Heart right ventricle (tissue), 16 donors: ENCODE measurements at places on chromosomes 5 and 9. TPM values are rescaled to one million over a fixed set of nuclear protein-coding genes. Genes with fewer than 3 reads are reported as not detected.

Gene ZNF483
- 9.8 TPM for total RNA-seq

- H3K4me1 ChIP-seq, result no peaks in the 10 kb centered on the region
- no peak for DNase-seq
- no peak overlapping the region for H3K27ac ChIP-seq
- peaks cover 11% of the 10 kb centered on the region for H3K27me3 ChIP-seq
- H3K4me3 ChIP-seq, result no peak overlapping the region
Measured at GRCh38 chr9:87991151-87991870, 17.0 kb upstream of the CDK20 start.

GRCh38 chr9:108812396-108813025 is 43.3 kb downstream of the ACTL7B start:
- H3K27ac ChIP-seq, result no peak overlapping the region
- DNase-seq, result no peak
- H3K4me3 ChIP-seq, result no peak overlapping the region
- H3K27me3 ChIP-seq, result no peaks in the 10 kb centered on the region

DNA sequence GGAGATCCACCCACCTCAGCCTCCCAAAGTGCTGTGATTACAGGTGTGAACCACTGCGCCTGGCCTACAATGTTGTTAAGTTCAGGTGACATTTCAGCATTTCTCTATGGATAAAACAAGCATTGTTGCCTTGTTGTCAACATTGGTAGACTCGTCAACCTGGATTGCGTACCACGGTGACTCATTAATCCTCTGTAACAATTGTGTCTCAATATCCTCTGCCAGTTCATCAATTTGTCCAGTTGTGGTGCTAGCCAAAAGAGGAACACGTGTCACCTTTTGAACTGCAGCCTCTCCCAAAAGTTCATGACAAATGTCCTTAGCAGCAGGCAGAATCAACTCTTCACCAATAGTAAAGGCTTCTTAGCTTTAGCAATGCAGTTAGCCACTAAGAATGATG is 46.3 kb upstream of the LARP1 start:
- H3K27ac ChIP-seq, result no peak overlapping the region
- H3K36me3 ChIP-seq, result no peaks in the 10 kb centered on the region
- no peak for DNase-seq
- H3K4me3 ChIP-seq, result no peak overlapping the region
- H3K4me1 ChIP-seq, result peaks cover 11% of the 10 kb centered on the region

Gene ENTREP1
- 40.5 TPM for total RNA-seq

GRCh38 chr5:176405656-176406435 is 10.5 kb downstream of the CLTB start:
- no peaks in the 10 kb centered on the region for H3K27me3 ChIP-seq
- peaks cover 50% of the 10 kb centered on the region for H3K4me1 ChIP-seq
- no peak for DNase-seq
- H3K27ac ChIP-seq, result no peak overlapping the region
- H3K4me3 ChIP-seq, result no peak overlapping the region

- H3K36me3 ChIP-seq, result no peaks in the 10 kb centered on the region
- no peak for DNase-seq
- no peaks in the 10 kb centered on the region for H3K4me1 ChIP-seq
Measured at GRCh38 chr9:11135851-11136250, 523.0 kb upstream of the PTPRD start.

DNA sequence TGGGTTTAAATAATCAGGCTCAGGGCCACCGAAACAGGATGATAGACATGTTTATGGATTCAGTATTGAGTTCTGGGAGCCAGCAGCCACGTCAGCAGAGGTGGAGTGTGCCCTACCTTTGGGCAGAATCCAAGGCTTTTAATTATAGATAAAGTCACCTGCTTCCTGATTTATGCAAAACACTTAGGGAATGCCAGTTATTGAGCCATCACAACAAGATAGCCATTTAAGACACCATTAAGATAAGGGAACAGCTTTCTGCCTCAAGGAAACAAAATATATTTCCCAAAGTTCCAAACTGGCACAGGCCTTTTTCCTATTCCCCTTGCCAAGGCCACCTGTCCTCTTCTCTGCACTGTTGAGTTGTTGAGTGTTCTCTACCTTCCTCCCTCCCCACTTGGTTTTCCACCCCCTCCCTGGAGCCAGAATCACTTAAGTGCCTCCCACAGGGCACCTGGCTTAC is 2.4 kb downstream of the CCL28 start:
- peaks cover 3% of the 10 kb centered on the region for H3K4me1 ChIP-seq
- H3K4me3 ChIP-seq, result no peak overlapping the region
- no peak for DNase-seq
- no peaks in the 10 kb centered on the region for H3K36me3 ChIP-seq

GRCh38 chr5:42951293-42951840 is 88.8 kb downstream of the ANXA2R start:
- H3K4me3 ChIP-seq, result peak overlapping the region; percentile 40
- H3K4me1 ChIP-seq, result peaks cover 44% of the 10 kb centered on the region
- peak overlapping the region; percentile 93 for H3K27ac ChIP-seq
- peak; percentile 50 for DNase-seq
- H3K27me3 ChIP-seq, result peaks cover 90% of the 10 kb centered on the region

Gene ARHGEF28
- 1.1 TPM for total RNA-seq

GRCh38 chr9:2418619-2419018 is 203.0 kb upstream of the VLDLR start:
- no peak overlapping the region for H3K27ac ChIP-seq
- no peaks in the 10 kb centered on the region for H3K36me3 ChIP-seq
- peaks cover 9% of the 10 kb centered on the region for H3K4me1 ChIP-seq

DNA sequence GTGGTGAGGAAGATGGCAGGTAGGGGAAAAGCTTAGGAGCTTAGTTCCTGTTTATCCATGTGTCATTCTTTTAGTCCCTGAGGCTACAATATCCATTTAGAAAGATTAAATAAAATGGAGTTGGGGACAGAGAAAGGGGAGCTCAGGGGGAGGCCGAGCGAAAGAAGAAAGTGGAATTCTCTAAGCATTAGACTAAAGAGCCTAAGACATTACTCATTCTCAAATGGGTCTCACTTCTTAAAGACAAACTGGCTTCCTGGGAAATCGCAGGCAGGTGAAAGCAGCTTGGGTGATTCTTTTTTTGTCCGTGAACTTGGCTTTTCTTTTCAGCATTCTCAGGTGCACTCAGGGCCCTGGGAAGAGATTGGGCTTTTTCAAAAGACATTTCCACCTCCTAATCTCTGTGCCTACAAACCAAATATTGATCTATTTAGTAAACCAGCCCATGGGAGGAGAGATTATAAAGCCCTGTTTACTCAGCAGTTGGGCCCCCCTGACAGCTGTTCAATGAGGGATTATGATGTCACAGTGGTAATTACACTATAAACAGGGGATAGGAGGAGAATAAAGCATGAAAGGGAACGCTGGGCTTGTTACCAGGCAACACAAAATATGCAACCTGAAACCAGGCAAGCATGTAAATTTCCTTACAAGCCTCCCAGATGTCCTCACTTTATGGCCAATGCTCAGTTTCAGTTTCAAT is 584.0 kb downstream of the ACTL7B start:
- no peak for DNase-seq
- H3K27ac ChIP-seq, result no peak overlapping the region
- no peak overlapping the region for H3K4me3 ChIP-seq
- peaks cover 9% of the 10 kb centered on the region for H3K4me1 ChIP-seq
- no peaks in the 10 kb centered on the region for H3K36me3 ChIP-seq

- no peaks in the 10 kb centered on the region for H3K36me3 ChIP-seq
- no peak overlapping the region for H3K4me3 ChIP-seq
- H3K4me1 ChIP-seq, result no peaks in the 10 kb centered on the region
- H3K27me3 ChIP-seq, result no peaks in the 10 kb centered on the region
- H3K27ac ChIP-seq, result no peak overlapping the region
Measured at GRCh38 chr5:7597059-7597642, 201.2 kb downstream of the ADCY2 start.

DNA sequence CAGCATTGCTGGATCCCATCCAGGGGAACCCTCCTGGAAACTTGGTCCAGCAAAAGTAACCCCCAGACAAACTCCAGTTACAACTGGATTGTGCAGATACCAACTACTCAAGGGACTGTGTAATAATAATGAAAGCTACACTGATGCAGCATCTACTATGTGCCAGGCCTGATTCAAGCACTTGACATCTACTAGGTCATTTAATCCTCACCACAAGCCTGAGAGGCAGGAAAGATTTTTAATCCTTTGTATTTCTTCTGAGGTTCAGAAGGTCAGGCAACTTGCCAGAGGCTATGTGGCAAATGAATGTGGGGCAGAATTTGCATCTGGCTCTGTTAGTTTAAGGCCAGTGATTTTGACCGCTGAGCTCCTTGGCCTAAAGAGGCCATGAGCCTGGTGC is 29.5 kb upstream of the FOXI1 start:
- no peak for DNase-seq
- no peak overlapping the region for H3K4me3 ChIP-seq
- H3K27ac ChIP-seq, result no peak overlapping the region
- no peaks in the 10 kb centered on the region for H3K36me3 ChIP-seq
- no peaks in the 10 kb centered on the region for H3K4me1 ChIP-seq

DNA sequence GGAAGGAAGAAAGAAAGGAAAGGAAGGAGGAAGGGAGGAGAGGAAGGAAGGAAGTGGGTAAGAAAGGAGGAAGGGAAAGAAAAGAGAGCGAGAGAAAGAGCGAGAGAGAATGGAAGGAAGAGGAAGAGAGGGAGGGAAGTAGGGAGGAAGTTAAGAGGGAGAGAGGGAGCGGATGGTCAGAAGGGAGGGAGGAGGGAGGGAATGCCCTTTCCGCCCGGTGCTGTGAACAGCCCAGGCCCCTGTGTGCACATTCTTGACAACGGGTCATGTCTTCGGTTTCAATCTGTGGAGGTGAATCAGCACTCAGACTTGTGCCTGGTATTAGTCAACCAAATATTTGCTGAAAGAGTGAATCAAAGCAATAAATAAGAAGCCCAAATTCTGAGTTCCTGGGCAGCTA is 39.2 kb downstream of the PRUNE2 start:
- H3K27me3 ChIP-seq, result peaks cover 16% of the 10 kb centered on the region
- no peak overlapping the region for H3K4me3 ChIP-seq
- H3K4me1 ChIP-seq, result no peaks in the 10 kb centered on the region
- H3K27ac ChIP-seq, result no peak overlapping the region

DNA sequence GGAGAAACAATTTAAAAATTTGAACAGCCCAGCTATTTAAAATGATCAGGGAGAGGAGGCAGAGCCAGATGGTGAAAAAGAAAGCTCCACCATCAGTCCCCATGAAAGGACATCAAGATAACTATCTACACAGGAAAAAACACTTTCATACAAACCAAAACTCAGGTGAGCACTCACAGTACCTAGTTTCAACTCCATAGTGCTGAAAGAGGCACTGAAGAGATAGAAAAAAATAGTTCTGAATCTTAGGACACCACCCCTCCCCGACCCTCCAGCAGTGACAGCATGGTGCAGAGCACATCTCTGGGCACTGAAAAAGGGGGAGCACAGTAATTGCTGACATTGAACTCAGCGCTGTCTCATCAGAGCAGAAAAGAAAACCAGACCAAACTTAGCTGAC is 732.9 kb downstream of the CETN3 start:
- H3K36me3 ChIP-seq, result no peaks in the 10 kb centered on the region
- no peak overlapping the region for H3K4me3 ChIP-seq
- H3K27ac ChIP-seq, result no peak overlapping the region
- DNase-seq, result no peak
- no peaks in the 10 kb centered on the region for H3K4me1 ChIP-seq

- no peaks in the 10 kb centered on the region for H3K36me3 ChIP-seq
- H3K4me1 ChIP-seq, result peaks cover 15% of the 10 kb centered on the region
- peak overlapping the region; percentile 33 for H3K27ac ChIP-seq
- H3K4me3 ChIP-seq, result no peak overlapping the region
- DNase-seq, result no peak
Measured at GRCh38 chr5:38450627-38451026, 105.8 kb downstream of the LIFR start.

DNA sequence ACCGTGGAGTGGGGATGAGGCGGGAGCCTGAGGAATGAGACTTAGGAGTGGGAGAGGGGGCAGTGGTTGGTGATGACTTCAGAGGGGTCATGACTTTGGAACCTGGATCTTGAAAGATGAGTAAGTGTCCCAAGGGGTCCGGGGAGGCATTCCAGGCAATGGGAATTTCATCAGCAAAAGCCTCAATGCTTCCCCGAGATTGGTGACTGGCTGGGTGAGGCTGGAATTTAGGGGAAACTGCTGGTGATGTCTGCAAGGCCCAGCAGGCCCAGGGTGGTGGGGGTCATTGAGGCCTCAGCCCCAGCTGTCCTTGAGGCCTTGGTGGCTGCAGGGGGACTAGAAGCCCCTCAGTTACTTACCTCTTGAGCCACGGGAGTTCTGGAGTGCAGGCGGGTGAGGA is 7.5 kb downstream of the NDST1 start:
- H3K4me3 ChIP-seq, result no peak overlapping the region
- peak overlapping the region; percentile 80 for H3K27ac ChIP-seq
- no peak for DNase-seq
- no peaks in the 10 kb centered on the region for H3K36me3 ChIP-seq
- H3K4me1 ChIP-seq, result peaks cover 97% of the 10 kb centered on the region

- no peak for DNase-seq
- no peaks in the 10 kb centered on the region for H3K36me3 ChIP-seq
- no peak overlapping the region for H3K27ac ChIP-seq
- H3K4me3 ChIP-seq, result no peak overlapping the region
- no peaks in the 10 kb centered on the region for H3K27me3 ChIP-seq
- H3K4me1 ChIP-seq, result peaks cover 8% of the 10 kb centered on the region
Measured at GRCh38 chr9:5976674-5977397, 38.6 kb downstream of the RANBP6 start.

DNA sequence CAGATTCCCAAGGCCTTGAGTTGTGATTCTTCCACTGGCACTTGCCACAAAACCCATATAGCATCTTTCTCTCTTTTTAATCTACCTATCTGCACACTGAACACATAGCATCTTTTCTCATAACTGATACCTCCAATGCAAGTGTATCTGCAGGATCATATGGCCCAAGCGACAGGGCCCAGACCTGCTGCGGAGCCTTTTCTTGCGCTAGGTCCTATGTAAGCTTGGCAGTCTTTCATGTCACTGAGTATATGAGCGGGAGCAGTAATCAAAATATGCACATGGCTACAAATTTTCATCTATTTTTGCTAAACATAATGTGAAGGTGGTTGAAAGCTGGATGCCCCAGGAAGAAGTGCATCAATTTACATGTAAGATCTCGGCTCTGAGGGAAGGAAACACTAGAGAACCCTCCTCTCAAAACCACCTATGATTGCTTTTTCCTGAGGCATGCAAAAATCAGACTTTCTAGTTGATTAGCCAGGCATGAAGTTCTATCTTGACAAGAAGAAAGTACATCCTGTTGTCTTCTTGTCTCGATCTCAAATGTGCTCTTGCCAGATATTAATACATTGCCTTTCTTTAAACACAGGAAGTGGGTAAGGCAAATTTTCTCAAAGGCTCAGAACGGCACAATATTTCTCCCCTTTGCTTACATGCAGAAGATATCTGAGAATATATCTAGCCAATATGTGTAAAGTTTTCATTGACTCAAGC is 26.9 kb upstream of the CEMIP2 start:
- no peaks in the 10 kb centered on the region for H3K27me3 ChIP-seq
- no peak overlapping the region for H3K4me3 ChIP-seq
- H3K36me3 ChIP-seq, result no peaks in the 10 kb centered on the region
- DNase-seq, result no peak
- H3K4me1 ChIP-seq, result no peaks in the 10 kb centered on the region

- no peak for DNase-seq
- H3K4me1 ChIP-seq, result peaks cover 21% of the 10 kb centered on the region
- H3K4me3 ChIP-seq, result peak overlapping the region; percentile 97
- H3K27ac ChIP-seq, result peak overlapping the region; percentile 77
- H3K27me3 ChIP-seq, result no peaks in the 10 kb centered on the region
- H3K36me3 ChIP-seq, result no peaks in the 10 kb centered on the region
Measured at GRCh38 chr9:113151696-113152630, 1.2 kb downstream of the SLC31A2 start.
